ENCODE measurements at places on chromosomes 4 and X.
A peak's percentile ranks its signal among the peaks of the same experiment; 100 is the strongest.

- no peak for DNase-seq
Measured at GRCh38 chr4:83022724-83023450, 12.1 kb upstream of the COPS4 start.

- DNase-seq, result no peak
Measured at GRCh38 chrX:80354966-80355465, 65.2 kb upstream of the TENT5D start.

- DNase-seq, result no peak
Measured at GRCh38 chrX:20361890-20362262, 95.2 kb upstream of the RPS6KA3 start.

GRCh38 chr4:73668782-73669201 is 48.6 kb upstream of the RASSF6 start:
- no peak for DNase-seq

DNA sequence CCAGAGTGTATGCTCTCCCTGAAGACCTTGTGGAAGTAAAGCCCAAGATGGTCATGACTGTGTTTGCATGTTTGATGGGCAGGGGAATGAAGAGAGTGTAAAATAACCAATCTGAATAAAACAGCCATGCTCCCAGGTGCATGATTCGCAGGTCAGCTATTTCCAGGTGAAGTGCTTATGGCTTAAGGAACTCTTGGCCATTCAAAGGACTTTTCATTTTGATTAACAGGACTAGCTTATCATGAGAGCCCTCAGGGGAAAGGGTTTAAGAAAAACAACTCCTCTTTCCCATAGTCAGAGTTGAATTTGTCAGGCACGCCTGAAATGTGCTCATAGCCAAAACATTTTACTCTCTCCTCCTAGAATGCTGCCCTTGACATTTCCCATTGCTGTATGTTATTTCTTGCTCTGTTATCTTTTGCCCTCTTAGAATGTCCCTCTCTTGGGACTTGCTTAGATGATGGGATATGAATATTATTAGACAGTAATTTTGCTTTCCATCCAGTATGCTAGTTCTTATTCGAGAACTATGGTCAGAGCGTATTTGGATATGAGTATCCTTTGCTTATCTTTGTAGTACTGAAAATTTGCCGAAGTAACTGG is 88.6 kb downstream of the PLS3 start:
- DNase-seq, result peak; percentile 0

- no peak for DNase-seq
Measured at GRCh38 chr4:183141997-183142396, 42.9 kb downstream of the WWC2 start.

GRCh38 chrX:36898301-36898700 is 109.9 kb upstream of the FAM47C start:
- DNase-seq, result no peak

DNA sequence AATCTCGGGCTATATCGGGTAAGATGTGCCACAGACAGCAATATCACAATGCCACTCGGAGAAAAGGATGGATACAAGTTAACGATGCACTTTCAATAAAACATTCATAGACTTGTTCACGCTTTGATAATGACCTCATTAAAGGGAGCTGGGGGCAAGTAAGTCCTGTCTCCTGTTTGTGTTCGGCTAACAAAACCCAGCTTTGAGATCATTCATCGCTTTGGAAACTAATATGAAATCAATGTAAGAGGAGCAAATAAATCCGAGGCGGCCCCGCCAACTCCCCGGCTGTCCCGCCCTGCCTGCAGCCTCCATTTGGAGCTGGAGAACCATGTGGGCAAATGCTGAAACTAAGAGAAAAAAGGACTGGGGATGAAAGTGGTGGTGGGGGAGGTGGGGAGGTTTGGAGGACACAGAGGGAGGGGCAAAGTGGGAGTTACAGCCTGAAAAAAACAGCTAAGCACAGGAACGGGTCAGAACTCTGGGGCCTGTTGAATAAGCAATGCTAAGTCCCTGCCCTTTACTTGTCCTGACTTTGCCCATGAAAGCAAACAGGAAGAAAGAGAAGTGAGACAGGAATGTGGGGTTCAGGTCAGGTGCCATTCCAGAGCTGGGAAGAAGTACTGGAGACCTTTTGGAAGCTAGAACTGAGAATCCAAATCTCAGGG is 3.5 kb upstream of the GSX2 start:
- DNase-seq, result no peak
